ENCODE measurements at places on chromosomes 12 and 14.

DNA sequence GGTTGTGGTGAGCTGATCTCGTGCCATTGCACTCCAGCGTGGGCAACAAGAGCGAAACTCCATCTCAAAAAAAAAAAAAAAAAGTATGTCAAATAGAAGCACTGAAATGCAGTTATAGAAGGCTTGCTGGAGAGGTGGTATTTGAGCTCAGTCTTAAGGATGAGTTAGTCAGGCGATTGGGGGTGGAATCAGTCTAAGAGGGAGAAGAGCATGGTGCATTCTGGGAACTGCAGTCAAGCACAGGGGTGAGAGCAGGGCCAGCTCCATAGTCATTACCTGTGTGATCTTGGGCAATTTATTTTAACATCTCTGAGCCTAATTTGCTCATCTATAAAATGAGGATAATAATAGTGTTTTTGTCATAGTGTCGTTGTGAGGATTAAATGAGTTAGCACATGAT, 5.9 kb upstream of the GNB3 start:
- no peak for DNase-seq

GRCh38 chr12:130588696-130589539, 127.2 kb downstream of the RIMBP2 start:
- no peak for DNase-seq

DNA sequence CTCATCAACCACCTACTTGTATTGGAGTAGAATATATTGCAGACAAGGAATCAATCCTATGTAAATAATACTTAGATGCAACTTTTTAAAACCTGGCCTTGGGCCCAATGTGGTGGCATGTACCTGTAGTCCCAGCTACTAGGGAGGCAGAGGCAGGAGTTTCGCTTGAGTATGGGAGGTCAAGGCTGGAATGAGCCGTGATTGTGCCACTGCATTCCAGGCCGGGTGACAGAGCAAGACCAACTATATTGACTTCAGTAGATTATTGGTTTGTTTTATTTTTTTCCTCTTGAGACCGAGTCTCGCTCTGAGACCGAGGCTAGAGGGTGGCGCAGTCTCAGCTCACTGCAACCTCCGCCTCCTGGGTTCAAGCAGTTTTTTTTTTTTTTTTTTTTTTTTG, 3.6 kb downstream of the LARP4 start:
- DNase-seq, result no peak

GRCh38 chr14:22096514-22096895, 422.9 kb upstream of the OR4E1 start:
- no peak for DNase-seq

GRCh38 chr12:87849074-87849473, 180.1 kb downstream of the C12orf50 start:
- no peak for DNase-seq

DNA sequence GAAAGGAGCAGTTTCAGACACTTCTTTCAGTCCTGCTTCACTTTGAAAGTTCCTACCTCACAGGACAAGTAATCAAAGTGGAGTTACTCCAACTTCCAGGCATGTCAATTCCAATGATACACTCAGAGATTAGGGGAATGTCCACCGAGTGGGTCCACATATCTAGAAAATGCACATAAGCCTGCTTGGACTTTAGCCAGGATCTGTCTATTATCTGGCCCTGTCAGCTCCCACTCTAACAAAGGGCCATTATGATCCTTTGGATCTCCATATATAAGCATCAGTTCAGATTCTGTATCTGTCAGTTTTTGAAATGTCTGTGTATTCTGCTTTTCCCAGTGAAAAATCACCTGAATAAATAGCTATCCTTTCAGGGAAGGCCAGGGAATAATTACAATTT, 112.9 kb upstream of the ATXN7L3B start:
- no peak for DNase-seq

DNA sequence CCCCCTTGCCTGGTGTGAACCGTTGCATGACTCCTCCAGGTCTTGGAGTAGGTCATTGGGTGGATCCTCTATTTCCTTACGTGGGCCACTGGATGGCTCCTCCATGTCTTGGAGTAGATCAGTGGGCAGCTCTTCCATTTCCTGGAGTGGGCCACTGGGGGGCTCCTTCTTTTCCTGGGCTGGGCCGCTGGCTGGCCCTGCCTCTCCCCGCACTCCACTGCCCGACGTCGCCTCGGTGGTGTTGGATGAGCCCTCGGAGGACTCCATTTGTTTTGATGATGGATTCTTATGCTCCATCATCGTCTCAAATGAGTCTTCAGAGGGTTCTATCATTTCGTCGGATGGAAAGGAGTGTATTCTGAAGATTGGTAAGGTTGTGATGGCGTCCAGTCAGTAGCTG, 19.1 kb downstream of the RTL1 start:
- no peak for DNase-seq

GRCh38 chr12:42296503-42297109, 29.3 kb downstream of the ZCRB1 start:
- DNase-seq, result no peak

DNA sequence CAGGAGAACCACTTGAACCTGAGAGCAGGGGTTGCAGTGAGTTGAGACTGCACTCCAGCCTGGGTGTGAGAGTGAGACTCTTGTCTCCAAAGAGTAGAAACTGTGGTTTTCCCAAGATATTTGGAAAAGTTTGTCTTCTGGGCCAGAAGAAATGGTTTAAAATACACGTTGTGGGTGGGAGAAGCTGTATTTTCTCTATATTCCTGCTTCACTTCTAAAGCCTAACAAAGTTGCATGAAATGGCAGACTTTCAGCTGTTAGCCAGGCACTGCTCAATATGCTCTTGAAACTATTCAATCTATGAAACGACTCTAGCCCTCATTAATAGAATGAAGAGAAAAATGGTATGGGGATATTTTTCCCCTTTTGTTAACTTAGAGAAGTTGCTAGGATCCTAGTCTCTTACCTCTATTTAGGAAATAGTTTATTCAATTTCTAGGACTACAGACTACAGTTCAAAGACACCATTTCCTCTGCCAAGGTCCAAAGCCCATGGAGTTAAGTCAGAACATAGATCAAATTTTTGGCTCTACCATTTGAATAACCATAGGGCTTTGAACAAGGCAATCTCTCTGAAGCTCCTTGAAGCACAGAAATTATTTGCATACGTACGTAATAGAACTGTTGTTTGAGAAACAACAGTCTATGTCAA, 49.3 kb upstream of the OR5AU1 start:
- DNase-seq, result no peak

DNA sequence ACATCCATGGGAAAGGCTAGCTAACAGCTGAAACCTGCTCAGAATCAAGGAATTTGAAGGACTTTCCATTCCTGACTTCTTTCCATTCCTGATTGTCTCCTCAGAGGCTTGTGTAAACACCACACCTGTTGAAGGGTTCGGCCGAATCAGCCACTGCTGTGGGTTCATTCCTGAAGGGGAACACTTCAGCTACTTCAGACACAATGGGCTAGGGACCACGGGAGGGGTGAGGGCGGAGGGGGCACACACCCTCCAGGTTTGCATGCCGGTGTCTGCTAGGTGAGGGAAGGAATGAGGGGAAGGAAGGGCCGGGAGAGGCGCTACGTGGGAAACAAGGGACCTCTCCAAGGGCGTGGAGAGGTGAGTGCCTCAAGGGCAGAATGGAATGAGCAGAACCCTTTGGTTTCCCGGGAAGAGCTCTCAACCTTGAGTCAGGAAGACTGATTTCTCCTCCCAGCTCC, 1.3 kb downstream of the GPRC5A start:
- no peak for DNase-seq

DNA sequence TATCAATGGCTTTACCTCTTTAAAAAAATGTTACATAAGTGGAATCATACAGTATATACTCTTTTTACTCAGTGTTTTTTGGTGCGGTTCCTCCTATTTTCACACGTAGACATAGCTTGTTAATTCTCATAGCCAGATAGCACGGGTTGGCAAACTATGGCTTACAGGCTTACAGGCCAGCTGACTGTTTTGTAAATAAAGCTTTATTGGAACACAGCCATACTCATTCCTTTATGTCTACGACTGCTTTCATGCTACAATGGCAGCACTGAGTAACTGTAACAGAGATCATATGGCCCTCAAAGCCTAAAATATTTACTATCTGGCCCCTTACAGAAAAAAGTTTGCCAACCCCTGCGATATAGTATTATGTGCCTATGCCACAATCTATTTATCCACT, 5.8 kb upstream of the DAAM1 start:
- no peak for DNase-seq

GRCh38 chr12:42933461-42934081, 344.0 kb upstream of the PRICKLE1 start:
- no peak for DNase-seq

- DNase-seq, result no peak
Measured at GRCh38 chr14:65103150-65103760, 938 bp upstream of the MAX start.

DNA sequence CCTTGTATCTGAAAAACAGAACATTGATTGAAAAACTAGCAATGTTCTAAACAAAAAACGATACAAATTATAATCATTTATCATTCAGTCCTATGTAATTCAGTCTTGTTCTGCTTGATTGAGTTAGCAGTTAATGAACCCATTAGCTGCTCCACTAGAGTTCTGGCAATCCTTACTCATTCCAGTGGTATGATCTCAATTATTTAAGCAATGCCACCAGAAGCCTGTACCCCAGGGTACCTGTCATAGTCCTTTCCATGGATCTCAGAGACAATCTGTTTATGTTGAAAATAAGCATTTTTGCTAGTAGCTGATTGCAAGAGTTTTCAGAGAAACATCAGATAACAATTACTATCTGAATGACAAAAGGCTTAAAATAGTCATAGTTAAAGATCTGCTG, 115.9 kb downstream of the UNC79 start:
- DNase-seq, result no peak

GRCh38 chr14:91186515-91187066, 57.9 kb downstream of the GPR68 start:
- no peak for DNase-seq

DNA sequence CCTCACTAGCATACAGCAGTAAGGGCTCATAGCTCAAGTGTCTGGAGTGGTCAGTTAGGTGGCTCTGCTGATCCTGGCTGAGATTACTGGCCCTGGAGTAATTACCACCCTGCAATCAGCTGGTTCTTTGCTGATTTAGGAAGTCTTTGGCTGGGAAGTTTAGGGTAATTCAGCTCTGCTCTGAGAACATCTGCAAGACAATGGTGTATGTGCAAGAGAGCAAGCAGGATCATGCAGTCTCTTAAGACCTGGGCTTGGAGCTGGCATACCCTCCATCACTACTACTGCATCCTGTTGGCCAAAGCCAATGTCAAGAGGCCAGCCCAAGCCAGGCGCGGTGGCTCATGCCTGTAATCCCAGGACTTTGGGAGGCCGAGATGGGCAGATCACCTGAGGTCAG, 159.0 kb downstream of the NDUFA12 start:
- no peak for DNase-seq

- DNase-seq, result no peak
Measured at GRCh38 chr12:69623970-69624369, 13.3 kb upstream of the LRRC10 start.

GRCh38 chr12:5716201-5716600, 228.9 kb downstream of the ANO2 start:
- no peak for DNase-seq

- DNase-seq, result no peak
Measured at GRCh38 chr14:102930138-102930752, 7.8 kb downstream of the AMN start.

All from breast epithelium (tissue), 4 donors.